ENCODE measurements at places on chromosomes 1 and 21. TPM values are rescaled to one million over a fixed set of nuclear protein-coding genes. Genes with fewer than 3 reads are reported as not detected.

GRCh38 chr1:72357411-72357810 is 75.1 kb upstream of the NEGR1 start:
- no peak for DNase-seq

DNA sequence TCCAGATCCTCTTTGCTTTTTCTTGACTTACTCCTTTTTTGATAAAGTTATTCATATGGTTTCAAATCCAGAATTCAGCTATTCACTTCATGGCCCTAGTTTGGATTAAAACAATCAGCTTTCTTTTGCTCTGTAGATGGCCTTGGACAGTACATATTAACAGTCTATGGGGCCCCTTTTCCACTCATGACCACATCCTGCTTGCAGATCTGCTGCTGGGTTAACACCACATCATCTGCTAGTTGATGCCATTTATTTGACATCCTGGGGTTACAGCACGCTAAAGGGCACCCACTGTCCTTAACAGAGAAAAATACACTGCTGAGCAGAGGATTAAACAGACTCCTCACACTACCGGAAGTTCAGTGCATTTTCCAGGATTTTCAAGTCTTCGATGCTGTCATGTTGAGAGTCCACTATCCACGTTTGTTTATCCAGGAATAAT is 941 bp upstream of the IFI16 start:
- no peak for DNase-seq

DNA sequence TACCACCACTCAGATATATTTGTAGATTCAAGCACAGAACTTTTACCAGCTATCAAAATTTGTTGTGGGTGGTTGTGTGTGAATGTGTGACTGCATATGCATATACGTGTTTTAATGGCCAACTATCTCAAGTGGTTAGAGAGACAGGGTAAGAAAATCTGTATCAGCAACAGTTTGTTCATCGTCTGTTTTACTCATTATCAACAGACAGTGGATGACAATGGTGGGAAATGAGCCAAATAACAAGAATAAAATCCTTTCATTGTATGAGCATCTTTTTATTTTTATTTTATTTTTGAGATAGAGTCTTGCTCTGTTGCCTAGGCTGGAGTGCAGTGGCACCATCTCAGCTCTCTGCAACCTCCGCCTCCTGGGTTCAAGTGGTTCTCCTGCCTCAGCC is 22.7 kb upstream of the DYNLT5 start:
- DNase-seq: no peak

DNA sequence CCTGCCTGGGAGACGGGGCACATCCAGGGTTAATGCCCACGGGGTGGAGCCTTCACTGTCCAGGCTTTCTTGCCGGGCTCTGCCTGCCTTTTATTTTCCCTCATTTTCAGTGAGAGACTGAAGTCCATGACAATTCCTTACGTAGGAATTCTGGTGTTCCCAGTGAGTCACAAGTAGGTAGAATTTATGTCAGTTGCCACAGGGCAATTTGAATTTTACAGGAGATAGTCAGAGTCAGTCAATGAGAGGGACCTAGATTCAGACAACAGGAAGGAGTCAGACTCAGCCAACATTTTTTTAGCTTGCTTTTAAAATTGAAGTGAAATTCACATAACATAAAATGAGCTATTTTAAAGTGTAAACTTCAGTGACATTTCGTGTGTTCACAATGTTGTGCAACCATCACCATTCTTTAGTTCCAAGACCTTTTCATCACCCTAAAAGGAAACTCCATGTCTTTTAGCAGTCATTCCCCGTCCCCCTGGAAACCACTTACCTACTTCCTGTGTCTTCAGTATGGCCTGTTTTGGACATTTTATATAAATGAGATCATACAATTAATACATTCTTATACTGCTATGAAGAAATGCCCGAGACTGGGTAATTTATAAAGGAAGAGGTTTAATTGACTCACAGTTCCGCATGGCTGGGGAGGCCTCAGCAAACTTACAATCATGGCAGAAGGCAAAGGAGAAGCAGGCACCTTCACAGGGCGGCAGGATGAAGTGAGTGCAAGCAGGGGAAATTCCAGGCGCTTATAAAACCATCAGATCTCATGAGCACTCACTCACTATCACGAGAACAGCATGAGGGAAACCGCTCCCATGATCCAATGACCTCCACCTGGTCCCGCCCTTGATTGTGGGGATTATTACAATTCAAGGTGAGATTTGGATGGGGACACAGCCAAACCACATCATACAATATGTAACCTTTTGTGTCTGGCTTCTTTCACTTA is 14.6 kb downstream of the AJAP1 start:
- no peak for DNase-seq

GRCh38 chr1:222042120-222042519 is 300.2 kb upstream of the DUSP10 start:
- no peak for DNase-seq

- no peak for DNase-seq
Measured at GRCh38 chr1:150753416-150753815, 12.2 kb downstream of the CTSS start.

- no peak for DNase-seq
Measured at GRCh38 chr1:10057796-10058195, 25.0 kb downstream of the UBE4B start.

GRCh38 chr1:57163325-57163724 is 197.5 kb upstream of the C8B start:
- DNase-seq: no peak

- DNase-seq: no peak
Measured at GRCh38 chr1:230861489-230861888, 6.8 kb downstream of the C1orf198 start.

DNA sequence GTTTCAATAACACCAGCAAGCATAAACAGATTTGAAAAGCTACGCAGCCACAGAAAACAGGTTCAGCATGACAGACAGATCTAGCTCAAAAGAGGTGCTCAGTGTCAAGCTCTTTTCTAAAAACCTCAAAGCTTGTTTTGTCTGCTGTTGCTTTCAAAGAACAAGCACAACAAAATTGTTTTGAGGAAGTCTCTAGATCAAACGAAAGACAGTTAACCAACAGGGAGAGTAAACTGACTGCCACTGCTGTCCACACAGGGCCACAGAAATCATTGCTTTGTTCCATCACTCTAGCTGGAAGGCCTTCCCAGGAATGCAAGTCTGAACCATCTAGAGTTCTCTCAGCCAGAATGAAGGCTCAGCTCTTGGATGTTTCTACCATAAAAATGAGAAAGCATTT is 12.8 kb downstream of the APP start:
- no peak for DNase-seq

- no peak for DNase-seq
Measured at GRCh38 chr1:165905853-165906252, 78.4 kb downstream of the UCK2 start.

- DNase-seq: no peak
Measured at GRCh38 chr21:23507501-23507900, 2099.8 kb downstream of the MRPL39 start.

DNA sequence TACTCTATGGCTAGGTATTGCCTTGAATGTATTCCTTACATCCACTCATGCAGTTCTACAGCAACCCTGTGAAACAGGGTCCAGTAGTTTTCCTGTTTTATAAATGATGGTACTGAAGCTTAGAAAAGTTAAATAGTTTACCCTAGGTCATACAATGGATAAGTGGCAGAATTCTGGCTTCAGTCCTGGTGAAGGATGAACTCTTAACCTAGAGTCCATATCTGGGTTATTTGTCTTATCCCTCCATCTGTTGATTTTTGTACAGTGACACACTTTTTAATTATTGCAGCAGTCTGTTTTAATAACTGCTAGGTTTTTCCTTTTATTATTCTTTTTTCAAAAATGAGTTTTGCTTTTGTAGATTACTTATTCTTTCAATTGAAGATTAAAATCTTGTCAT is 263.9 kb downstream of the DNM3 start:
- DNase-seq: no peak

DNA sequence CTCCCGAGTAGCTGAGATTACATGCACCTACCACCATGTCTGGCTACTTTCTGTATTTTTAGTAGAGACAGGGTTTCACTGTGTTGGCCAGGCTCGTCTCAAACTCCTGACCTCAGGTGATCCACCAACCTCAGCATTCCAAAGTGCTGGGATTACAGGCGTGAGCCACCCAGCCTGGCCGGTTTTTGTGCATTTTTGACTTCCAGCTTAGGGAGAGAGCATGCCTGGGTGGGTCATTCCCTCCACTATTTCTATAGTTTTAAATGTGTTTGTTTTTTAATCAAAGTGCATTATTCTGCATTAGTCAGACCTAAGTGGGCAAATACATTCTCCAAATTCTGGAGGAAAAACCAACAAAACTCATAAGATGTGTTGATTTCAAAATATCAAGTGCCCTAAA is 207.4 kb upstream of the NRIP1 start:
- DNase-seq: no peak

- DNase-seq: no peak
Measured at GRCh38 chr1:66523562-66523961, 10.4 kb upstream of the SGIP1 start.

DNA sequence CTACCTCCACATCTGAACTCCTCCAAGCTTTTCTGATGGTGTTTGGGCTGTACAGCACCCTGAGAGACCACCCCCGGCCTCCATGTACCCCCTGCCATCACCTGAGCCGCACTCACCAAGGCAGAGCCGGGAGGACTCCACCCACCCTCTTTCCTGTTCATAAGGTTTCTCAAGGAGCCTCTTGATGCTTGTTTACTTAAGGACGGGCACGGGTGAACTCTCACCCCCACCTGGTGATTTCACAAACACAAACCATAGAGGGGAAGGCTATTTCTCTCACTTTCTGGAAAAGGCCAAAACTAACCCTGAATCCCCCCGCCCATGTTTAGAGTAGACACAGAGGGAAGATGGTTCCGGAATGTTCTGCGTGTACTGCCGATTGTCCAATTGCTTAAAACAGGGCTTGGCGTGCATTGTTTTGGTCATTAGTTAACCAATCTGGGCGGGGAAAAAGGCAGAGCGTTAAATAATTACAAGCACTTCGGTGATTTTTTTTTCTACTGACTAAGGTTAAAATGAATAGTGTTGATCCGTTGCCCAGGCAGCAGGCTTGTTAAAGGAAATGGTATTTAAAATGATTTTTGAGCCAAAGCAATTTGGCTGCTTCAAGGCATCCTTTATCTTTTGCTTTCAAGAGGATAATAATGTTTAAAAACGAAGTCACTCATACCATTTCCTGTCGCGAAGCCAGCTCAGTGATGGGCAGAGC is 279.8 kb upstream of the VAMP3 start:
- DNase-seq: no peak

DNA sequence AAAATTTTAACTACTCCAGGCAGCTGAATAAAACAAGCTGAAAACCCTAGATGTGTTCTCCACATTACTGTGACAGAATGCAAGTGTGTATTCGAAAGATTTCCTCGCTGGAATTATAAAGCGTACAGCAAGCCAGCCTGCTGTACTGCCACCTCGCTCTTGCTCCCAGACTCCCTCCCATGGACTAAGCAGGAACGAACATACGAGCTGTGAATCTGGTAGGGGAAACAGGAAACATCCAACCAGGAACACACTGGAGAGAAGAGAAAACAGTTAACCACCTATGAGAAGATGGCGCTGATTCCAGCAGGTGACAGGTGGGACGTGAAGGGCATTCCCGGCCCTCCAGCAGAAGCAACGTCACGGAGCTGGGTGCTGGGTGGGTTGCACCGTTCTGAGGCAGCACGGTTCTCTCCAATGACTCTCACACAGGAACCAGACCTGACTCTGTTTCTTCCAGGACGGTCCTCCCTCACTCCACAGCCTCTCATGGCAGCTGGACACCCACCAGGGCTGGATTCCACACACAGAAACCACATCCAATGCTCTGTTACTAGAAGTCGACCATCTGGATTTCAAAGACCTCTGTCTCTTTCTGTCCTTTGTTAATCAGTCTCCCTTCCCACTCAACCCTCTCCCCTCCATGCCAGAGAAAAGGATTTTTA is 219.2 kb downstream of the RERE start:
- no peak for DNase-seq

GRCh38 chr1:75616436-75617433 is 5.8 kb upstream of the SLC44A5 start:
- DNase-seq: no peak

DNA sequence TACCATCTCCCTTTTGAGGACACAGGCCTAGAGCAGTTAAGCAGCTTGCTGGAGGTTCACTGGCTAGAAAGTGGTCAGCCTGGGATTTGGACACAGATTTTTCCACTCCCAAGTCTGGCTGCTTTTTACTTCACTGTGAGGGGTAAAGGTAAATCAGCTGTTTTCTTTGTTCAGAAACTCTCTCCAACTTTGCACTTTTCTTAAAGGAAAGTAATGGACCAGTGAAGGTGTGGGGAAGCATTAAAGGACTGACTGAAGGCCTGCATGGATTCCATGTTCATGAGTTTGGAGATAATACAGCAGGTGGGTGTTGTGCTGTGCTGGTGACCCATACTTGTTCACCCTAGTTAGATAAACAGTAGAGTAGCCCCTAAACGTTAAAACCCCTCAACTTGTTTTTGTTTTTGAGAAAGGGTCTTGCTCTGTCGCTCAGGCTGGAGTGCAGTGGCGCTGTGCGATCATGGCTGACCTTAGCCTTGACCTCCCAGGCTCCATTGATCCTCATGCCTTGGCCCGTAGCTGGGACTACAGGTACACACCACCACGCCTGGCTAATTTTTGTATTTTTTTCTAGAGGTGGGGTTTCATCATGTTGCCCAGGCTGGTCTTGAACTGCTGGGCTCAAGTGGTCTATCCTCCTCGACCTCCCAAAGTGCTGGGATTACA is 4.2 kb downstream of the SOD1 start:
- DNase-seq: no peak

DNA sequence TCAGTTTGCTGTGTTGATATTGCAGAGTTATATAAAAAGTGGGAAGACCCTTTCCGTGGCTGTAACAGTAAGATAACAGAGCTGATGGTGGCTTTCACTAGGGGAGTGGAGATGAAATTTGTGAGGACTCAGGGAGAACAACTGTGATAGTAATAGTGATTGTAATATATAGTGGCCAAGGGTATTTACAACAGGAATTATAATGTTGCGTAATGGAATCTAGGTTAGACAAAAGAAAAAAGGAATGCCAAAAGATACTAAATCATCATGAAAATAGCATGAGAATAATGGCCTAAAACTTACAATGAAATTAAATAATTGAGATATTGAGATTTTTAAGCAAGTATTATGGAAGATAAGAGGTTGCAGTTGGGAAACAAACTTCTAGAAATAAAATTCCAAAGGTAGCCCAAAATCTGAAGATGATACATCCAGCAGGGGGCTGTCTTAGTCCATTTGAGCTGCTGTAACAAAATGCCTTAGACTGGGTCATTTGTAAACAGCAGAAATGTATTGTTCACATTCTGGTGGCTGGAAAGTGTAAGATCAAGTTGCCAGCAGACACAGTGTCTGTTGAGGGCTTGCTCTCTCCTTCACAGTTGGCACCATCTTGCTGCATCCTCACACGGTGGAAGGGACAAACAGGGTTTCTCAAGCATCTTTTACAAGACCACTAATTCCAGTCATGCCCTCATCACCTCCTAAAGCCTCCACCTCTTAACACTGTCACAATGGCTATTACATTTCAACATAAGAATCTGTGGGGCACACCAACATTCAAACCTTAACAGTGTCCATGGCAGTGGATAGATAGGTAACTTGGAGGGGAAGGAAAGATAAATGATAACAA is 711.2 kb downstream of the MRPL39 start:
- DNase-seq: no peak

GRCh38 chr1:69595486-69595885 is 27.8 kb downstream of the LRRC7 start:
- DNase-seq: no peak

GRCh38 chr1:4210043-4210442 is 310.0 kb upstream of the C1orf174 start:
- no peak for DNase-seq

Gene MAN1C1
- total RNA-seq: 13.5 TPM

Gene GNG4
- total RNA-seq: 0.55 TPM

Gene SV2A
- total RNA-seq: 20.5 TPM

Gene CHI3L2
- total RNA-seq: 7.8 TPM

Gene ZNF697
- 6.0 TPM for total RNA-seq

Gene FAM229A
- 11.7 TPM for total RNA-seq

Gene RNU1-3
- 7,231 TPM for total RNA-seq

Gene XKR8
- total RNA-seq: 6.8 TPM

Gene UBXN10
- total RNA-seq: 0.23 TPM
